ENCODE measurements at places on chromosomes 6 and 20.
A peak's percentile ranks its signal among the peaks of the same experiment; 100 is the strongest.

DNA sequence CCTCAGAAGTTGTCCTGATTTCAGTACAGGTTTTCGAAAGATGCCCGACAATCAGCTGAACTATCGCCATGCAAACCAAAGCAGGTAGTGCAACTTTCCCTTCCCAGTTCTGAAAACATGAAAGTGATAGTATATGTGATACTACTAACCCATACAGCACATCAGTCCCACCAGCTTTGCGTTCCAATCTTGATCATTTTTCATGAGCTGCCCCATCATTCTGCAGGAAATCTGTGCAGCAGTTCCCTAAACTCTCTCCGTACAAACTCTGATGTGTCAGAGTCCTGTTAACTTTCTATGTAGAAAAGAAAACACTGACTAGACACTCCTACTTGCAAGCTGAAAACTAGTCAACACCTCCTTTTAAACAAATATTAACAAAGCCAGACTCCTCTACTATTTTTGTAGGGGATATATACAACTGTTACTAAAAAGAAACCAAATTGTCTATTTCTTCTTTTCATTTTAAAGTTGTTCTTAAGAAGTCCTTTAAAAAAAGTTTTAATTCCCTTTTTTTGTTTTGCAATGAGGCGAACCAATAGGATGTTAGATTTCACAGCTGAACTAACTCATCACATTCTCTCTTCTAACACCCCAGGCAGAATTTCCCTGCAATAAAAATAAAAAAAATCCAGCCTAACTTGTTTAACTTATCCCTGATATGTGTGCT lies 99.6 kb upstream of the DST start:
- peak; percentile 75 for DNase-seq

DNA sequence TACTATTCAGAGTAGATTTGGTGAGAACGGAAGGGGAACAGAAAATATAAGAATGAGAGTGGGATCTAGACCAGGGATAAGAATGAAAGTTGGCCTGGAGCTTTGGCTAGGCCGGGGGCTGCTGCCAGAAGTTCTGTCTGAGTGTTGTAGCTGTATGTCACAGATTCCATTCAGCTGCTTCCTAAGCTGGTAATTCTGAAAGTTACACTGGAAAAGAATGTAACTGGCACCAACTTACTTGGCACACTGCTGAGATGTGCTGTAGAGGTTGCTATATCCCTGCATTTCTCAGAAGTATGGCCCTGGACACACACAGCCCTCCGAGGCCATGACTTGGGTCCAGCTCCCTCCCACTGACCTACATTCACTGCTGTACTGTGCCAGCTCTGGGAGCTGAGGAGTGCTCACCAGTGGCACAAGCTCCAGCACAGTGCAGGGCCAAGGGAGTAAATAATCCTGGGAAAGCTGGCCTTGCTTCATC lies 25.8 kb upstream of the TMEM217 start:
- no peak for DNase-seq

GRCh38 chr20:51959066-51959542 lies 156.8 kb upstream of the SALL4 start:
- DNase-seq = no peak

DNA sequence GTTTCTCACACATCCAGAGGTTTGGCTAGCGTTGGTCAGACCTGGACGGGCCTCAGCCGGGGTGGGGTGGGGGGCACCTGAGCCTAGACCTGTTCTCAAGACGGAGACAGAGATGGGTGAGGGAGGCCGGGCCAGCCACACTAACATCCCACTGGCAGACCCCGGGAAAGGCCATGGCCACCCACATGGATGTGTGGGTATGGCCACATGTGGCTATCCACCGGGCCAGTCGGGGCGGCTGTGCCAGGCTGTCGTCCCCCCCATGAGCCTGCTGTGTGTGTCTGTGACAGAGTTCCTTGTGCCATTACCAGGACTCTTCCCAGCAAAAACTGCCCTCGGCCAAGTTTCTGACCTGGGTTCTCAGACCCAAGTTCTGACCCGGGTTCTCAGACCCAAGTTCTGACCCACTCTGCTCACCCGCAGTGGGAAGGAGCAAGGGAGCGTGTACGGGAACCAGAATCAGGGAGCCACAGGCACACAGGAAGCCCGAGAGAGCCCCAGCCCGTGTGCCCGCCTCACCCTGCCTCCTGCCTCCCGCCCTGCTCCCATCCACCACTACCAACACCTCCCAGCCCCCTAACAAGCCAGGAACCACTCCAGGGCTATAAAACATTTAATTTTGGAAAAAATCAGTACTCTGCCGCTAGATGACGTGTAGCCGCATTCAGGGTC lies 255.5 kb downstream of the TAF4 start:
- DNase-seq = no peak

GRCh38 chr20:23020230-23021018 lies 14.7 kb upstream of the SSTR4 start:
- no peak for DNase-seq

DNA sequence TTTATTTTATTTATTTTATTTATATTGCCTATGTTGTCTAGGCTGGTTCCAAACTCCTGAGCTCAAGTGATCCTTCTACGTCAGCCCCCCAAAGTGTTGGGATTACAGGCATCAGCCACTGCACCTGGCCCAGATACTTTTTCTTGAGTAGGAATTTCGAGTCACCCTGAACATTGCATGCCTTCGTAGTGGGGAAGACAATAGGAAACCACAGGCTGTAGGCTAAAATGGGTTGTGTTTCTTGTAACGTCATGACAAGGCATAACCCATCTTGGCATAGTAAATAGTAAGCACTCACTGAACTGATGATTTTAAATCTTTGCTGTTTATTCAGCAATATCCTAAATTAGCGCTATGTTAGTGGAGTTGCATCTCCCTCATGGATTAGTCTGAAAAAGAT lies 34.9 kb downstream of the PTPN1 start:
- no peak for DNase-seq

GRCh38 chr6:34305982-34306708 lies 57.3 kb upstream of the SMIM29 start:
- no peak for DNase-seq

GRCh38 chr6:42766163-42766670 lies 15.6 kb upstream of the BICRAL start:
- DNase-seq = peak; percentile 92

- DNase-seq = no peak
Measured at GRCh38 chr20:13856354-13856753, 71.5 kb downstream of the NDUFAF5 start.

GRCh38 chr20:33211817-33212424 lies 5.2 kb upstream of the BPIFA3 start:
- peak; percentile 69 for DNase-seq

- no peak for DNase-seq
Measured at GRCh38 chr6:74768120-74768519, 437.7 kb downstream of the COL12A1 start.

Data from PC-3 (cell line).